ENCODE measurements at places on chromosomes 1 and 21. TPM values are rescaled to one million over a fixed set of nuclear protein-coding genes. Genes with fewer than 3 reads are reported as not detected.

GRCh38 chr1:43669878-43670277, 19.9 kb downstream of the KDM4A start:
- H3K27ac ChIP-seq: no peak overlapping the region
- no peaks in the 10 kb centered on the region for H3K27me3 ChIP-seq

DNA sequence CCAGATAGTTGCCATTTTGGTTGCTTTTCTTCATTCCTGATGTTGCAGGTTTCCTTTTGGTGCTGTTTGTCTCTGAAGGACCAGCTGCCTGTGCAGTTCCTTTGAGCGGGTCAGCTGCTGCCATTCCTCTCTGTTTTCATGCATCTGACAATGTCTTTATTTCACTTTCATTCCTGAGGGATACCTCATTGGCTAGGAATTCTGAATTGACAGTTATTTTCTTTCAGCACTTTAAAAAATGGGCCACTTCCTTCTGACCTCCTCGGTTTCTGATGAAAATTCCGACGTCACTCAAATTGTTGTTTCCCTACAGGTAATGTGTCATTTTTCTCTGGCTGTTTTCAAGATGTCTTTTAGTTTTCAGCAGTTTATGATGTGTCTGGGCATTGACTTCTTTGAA, 24.8 kb downstream of the CCSAP start:
- H3K4me1 ChIP-seq: no peaks in the 10 kb centered on the region
- H3K27ac ChIP-seq: no peak overlapping the region
- no peak overlapping the region for H3K4me3 ChIP-seq
- no peaks in the 10 kb centered on the region for H3K27me3 ChIP-seq
- H3K36me3 ChIP-seq: no peaks in the 10 kb centered on the region

KIF26B gene
- 4.0 TPM for total RNA-seq

SAMD11 gene
- total RNA-seq: 10.6 TPM

DNA sequence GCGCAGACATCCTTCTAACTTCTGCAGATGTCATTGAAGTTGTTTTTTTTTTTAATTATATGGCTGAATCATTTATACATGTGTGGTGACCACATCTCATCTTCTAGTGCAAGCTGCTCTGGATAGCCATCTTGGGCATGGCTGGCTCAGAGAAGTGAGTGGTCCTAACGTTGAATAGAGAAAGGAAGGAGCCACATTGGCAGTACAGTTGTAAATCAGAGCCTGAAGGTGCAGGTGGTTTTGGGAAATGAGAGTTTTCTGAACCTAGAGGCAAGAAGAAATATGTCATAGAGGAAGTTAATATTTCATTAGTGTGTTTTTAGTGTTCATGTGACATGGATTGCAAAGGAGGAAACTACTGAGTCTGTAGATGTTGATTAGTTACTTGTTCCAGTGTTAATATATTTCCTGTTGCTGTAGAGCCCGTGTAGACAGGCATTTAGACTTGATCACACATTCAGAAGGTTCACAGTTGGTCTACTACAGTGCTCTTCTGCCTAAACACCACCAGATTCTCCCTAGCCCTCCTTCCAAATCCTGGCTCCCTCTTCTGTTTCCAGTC, 163.7 kb downstream of the ROR1 start:
- no peak for DNase-seq
- H3K27me3 ChIP-seq: no peaks in the 10 kb centered on the region
- H3K36me3 ChIP-seq: no peaks in the 10 kb centered on the region
- no peak overlapping the region for H3K27ac ChIP-seq

DNA sequence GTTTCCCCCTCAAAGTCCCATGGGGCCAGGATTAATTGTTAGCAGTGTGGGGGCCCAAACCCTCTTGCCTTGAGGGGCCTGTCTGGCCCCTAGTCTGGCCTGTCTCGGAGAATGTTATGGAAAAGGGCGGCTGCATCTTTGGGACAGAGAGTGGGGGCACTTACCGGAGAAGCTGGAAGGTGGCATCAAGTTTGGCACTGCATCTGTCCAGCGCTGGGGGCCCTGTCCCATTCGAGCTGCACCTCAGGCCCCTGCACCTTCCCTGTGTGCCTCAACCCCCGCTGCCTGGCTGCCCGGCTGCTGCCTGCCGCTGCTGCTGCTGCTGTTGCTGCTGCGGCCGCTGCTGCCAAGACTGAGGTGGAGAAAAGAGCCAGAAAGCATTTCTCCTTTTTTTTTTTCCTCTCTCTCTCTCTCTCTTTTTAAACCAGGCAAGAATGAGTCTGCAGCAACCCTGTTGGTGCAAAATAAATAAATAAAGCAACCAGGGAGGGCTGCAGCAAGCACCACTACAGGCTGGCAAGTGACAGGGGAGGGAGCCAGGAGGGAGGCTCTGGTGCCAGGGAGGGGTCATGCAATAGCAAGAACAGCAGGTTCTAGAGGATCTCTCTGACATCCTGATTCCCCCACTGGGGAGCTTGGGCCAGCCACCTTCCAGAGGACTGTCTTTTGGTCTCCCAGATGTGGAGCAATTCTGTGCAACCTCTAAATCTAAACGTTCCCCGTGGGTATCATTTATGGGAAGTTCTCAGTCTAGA, at the start of gene LINGO4:
Gene LINGO4 (minus strand): TSS at position 354 of the 755 bp plus-strand sequence. CDS start 2,715 bp downstream, outside the sequence.
- H3K36me3 ChIP-seq: no peaks in the 10 kb centered on the region
- H3K4me1 ChIP-seq: no peaks in the 10 kb centered on the region
- no peaks in the 10 kb centered on the region for H3K27me3 ChIP-seq

DNA sequence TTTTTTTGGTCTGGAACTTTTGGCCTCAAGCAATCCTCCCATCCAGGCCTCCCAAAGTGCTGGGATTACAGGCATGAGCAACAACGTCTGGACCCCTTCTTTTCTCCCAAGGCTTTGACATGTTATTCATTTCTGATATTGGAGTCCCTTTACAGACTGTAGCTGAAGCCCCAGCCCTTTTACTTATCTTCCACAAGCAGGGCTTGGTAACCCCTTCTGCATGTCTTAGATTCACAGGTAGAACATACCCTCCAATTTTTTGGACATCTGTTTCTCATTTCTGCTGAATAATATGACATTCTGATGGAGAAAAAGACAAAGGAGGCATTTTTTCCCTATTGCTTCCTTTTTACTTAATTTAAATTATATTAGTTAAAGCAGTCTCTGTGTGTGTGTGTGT, 39.2 kb upstream of the RGS21 start:
- no peaks in the 10 kb centered on the region for H3K36me3 ChIP-seq
- no peaks in the 10 kb centered on the region for H3K4me1 ChIP-seq
- DNase-seq: no peak
- no peak overlapping the region for H3K27ac ChIP-seq
- H3K4me3 ChIP-seq: no peak overlapping the region

GRCh38 chr1:65395887-65396612, 24.4 kb upstream of the LEPR start:
- H3K4me3 ChIP-seq: no peak overlapping the region
- no peaks in the 10 kb centered on the region for H3K36me3 ChIP-seq
- H3K4me1 ChIP-seq: no peaks in the 10 kb centered on the region
- no peaks in the 10 kb centered on the region for H3K27me3 ChIP-seq
- DNase-seq: no peak
